ENCODE measurements at places on chromosomes 16 and 17. TPM values are rescaled to one million over a fixed set of nuclear protein-coding genes. Genes with fewer than 3 reads are reported as not detected.
A peak's percentile ranks its signal among the peaks of the same experiment; 100 is the strongest.

RNF227 gene
- 5.9 TPM for total RNA-seq

WNT9B gene
- not detected for total RNA-seq

HSDL1 gene
- total RNA-seq = 35.0 TPM

ABCA8 gene
- not detected for total RNA-seq

DNAAF8 gene
- 0.91 TPM for total RNA-seq

COIL gene
- 16.7 TPM for total RNA-seq

TMEM238L gene
- total RNA-seq = not detected

SPEM1 gene
- total RNA-seq = not detected

NUDT21 gene
- total RNA-seq = 46.5 TPM

ABCC12 gene
- total RNA-seq = 0.05 TPM

BTBD17 gene
- not detected for total RNA-seq

- no peak for DNase-seq
Measured at GRCh38 chr16:87119168-87119567, 198.0 kb downstream of the C16orf95 start.

GRCh38 chr17:36705874-36706731 is 104.7 kb downstream of the MRM1 start:
- peak; percentile 37 for DNase-seq

DNA sequence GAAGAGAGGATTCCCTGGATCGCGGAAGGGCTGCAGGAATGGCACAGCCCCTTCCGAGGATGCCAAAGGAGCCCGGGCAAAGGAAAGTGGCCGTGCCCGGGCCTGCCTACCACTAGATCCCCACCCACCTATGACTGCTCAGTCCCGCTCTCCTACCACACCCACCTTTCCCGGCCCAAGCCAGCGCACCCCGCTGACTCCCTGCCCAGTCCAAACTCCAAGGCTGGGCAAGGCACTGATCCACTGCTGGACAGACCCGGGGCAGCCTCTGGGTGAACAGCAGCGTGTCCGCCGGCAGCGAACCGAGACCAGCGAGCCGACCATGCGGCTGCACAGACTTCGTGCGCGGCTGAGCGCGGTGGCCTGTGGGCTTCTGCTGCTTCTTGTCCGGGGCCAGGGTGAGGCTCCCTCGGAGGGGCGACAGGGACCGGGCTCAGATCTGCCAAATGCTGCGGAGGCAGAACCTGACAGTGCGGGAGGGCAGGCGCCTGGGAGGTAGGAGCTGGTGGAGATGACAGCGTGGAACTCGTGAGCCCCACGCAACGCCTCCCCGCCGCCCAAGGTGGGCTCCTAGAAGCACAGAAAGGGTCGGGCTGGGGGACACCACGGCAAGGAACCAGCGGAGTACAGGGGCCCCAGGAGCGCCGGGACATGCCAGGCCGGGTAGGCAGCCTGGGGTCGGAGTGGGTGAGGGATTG is at the start of gene CES2:
Gene CES2 (plus strand): TSS at position 203 of the 698 bp plus-strand sequence. CDS start 120 bp downstream, at position 323.
- peak; percentile 68 for DNase-seq

GRCh38 chr16:2482708-2483534 is 8.0 kb downstream of the TBC1D24 start:
- peak; percentile 92 for DNase-seq

GRCh38 chr17:67833946-67834631 is 8.8 kb downstream of the BPTF start:
- no peak for DNase-seq

GRCh38 chr17:64172510-64172909 is 42.6 kb upstream of the ERN1 start:
- no peak for DNase-seq

GRCh38 chr17:57597531-57598453 is 147.3 kb downstream of the CCDC182 start:
- peak; percentile 83 for DNase-seq

- DNase-seq = peak; percentile 96
Measured at GRCh38 chr16:31052114-31052513, 18.8 kb downstream of the STX4 start.

DNA sequence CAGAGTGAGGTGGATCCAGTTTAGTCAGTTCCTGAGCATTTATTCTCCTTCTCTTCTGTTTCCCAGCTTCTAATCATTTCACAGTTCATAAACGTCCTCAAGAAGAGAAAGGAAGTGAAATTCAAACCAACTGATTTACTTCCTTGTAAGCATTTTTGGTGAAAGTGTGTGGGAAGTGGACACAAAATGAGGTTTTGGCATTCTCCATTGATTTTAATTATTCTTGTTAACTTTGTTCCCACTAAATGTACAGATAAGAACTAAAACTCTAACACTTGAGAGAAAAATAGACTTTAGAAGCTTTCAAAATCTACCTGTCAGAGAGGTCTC is 42.7 kb upstream of the CORO6 start:
- no peak for DNase-seq

DNA sequence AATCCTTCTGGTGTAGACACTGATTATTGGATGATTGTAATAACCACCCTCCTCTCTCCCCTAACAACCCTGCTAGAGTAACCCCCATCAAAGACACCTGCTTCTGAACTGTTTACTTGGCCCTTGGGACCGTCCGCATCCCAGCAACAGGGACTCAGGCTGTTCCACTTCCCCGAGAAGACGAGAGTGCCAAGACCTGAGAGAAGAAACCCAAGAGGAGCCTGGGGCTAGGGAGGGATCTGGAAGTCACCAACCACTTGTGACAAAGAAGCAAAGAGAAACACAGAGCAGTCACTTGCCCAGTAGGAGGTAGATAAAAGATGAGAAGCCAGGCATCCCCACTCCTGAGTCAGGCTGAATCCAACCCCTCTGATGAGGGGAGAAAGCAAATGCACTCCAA is 84.3 kb downstream of the CDH11 start:
- no peak for DNase-seq

DNA sequence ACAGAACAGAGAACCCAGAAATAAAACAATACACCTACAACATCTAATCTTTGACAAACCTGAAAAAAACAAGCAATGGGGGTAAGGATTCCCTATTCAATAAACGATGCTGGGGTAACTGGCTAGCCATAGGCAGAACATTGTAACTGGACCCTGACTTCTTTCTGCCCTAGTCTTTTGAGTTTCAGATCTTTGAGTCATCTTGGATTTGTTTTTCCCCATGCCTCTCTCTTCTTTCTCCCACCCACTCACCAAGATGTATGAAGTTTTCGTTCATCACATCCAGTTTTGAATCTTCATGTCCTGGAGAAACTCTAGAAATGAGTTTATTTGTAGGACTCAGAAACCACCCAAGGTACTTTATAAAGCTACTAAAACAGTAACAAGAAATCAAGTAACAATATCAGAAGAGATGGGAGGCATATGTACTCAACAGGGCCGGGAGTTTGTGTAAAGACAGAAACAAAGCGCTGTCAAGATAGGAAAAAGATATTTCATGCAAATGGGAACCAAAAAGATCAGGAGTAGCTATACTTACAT is 39.0 kb downstream of the HSD17B2 start:
- DNase-seq = no peak

DNA sequence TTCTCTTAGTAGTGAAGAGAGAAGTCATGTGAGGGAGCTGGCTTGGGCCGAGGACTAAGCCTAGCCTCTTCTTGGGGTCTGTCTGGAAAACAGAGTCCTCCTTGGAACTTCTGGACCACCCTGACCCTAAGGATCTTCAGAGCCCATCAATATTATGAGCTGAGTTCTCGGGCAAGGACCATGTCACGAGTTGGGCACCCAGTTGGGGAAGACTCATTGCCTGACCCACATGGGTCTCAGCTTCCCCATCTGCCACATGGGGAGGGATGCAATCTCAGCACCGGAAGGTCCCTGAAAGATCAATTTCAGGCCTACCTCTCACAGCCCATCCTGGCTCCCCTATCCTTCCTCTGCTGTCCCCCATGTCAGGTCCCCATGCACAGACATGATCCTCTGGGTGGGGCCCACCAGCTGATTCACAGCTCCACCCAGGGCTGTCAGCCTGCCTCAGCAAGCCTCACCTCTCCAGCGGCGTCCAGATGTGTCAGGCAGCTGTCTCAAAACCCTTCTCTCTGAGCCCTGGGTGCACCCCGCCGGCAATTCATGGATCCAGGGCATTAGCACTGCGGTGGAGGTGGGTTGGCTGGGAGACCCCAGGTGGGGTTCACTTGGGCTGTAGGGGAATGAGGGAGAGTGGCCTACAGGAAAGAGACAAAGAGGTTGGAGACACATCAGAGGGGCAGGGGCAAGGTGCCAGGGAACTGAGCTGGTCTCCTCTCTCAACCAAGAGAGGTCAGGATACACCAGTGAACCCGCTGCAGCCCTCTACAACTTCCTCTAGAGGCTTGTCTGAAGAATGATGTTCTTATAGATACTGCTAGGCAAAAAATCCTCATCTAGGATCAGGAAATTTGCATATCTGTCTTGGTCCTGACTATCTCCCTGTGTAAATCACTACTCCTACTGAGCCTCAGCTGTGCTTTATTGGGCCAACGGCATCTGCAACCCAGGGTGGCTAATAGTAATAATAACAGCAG is 1.8 kb downstream of the NLRP1 start:
- DNase-seq = no peak

- DNase-seq = peak; percentile 60
Measured at GRCh38 chr17:40854175-40854814, 12.7 kb downstream of the KRT12 start.

DNA sequence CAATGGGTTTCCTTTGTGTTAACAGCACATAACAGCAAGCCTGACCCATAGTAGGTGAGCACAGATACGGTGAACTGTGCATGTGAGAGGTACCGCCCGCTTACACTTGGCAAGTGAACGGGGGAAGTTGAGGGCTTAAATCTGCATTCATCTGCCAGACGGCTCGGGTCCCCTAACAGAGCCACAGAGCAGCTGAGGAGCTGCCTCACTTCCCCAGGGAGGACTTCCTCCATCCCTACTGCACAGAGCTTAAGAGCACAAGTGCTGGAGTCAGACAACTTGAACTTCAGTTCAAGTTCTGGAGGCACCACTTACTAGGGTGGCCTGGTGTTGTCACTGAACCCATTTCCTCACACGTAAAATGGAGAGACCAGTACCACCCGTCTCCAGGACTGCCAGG is 13.4 kb downstream of the RAB5C start:
- peak; percentile 49 for DNase-seq

GRCh38 chr16:67415872-67416793 is at the start of gene ZDHHC1:
TSS of gene ZDHHC1 (minus strand) at chr16:67416477. CDS start at chr16:67407775, 8,702 bp downstream.
- DNase-seq = peak; percentile 76

- DNase-seq = peak; percentile 6
Measured at GRCh38 chr17:72466606-72467005, 345.8 kb downstream of the SOX9 start.

DNA sequence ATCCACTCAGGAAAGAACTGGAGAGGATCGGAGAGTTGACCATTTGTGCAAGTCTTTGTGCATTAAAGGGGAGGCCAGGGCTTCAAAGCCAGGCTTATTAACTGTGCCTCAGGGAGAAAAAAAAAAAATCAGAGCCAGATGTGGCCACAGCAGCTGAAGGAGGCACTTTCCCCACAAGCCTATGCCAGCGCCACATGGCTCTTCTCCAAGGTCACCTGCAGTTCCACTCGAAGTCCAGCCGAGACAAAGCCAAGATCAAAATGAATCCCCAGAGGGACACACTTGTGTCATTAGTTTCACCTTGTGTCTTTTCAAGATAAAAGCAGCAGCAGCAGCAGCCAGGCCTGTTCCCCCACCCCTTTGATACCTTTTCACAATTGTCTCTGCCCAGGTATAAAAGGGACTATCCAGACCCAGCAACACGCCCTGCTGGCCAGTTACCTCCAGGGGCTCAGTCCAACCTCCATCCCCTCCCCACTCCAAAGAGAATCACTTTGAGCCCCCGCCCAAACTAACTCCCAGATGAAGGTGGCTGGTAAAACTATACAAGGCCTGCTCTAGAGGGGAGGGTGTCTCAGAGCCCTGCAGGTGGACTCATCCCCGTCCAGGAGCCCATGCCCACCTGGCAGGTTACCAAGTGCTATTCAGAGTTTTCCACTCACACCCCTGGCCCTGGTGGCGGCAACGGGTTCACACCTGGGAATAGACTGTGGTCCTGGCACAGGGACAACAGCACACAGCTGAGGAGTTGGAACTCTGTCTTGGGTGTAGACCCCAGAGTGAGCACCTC is 29.2 kb downstream of the AXIN2 start:
- no peak for DNase-seq

DNA sequence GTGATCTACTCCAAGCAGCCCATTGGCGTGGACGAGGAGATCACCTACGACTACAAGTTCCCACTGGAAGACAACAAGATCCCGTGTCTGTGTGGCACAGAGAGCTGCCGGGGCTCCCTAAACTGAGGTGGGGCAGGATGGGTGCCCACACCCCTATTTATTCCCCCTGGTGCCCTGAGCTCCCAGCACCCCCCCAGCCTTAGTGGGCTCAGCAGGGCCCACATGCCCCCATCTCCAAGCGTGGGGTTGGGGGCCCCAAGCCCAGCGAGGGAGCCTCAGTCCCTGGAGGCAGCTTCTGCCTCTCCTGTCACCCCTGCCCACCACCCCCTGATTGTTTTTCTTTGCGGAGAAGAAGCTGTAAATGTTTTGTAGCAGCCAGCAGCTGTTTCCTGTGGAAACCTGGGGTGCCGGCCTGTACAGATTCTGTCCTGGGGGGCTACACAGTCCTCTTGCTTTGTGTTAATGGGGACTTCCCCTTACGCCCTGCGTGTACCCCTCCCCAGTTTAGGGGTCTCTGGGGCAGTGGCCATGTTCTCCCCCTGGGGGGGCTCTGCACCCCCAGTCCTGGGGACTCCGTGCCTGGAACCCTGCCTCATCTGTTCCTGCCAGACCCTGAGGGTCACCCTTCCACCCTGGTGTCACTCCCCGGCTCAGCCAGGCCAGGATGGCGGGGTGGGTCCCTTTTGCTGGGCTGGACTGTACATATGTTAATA is 953 bp upstream of the HSD3B7 start:
- no peak for DNase-seq

- peak; percentile 73 for DNase-seq
Measured at GRCh38 chr17:81090361-81091136, 55.6 kb downstream of the BAIAP2 start.

GRCh38 chr17:69729944-69730343 is 315.4 kb downstream of the MAP2K6 start:
- no peak for DNase-seq

- no peak for DNase-seq
Measured at GRCh38 chr16:81357711-81358260, 43.0 kb downstream of the GAN start.

DNA sequence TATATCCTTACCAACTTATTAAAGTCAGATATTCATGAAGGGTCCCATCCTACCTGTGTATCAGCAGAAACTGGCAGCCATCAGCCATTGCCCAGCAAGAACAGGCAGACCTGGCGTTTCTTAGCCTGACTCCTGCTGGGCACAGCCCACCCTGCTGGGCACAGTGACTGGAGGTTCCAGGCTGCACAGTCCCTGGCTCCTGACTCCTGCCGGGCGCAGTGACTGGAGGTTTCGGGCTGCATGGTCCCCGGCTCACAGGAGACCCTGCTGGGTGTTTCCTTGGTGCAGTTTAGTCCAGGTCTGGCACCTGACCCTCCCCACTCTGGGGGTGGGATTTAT is 6.7 kb downstream of the TIMM22 start:
- no peak for DNase-seq

DNA sequence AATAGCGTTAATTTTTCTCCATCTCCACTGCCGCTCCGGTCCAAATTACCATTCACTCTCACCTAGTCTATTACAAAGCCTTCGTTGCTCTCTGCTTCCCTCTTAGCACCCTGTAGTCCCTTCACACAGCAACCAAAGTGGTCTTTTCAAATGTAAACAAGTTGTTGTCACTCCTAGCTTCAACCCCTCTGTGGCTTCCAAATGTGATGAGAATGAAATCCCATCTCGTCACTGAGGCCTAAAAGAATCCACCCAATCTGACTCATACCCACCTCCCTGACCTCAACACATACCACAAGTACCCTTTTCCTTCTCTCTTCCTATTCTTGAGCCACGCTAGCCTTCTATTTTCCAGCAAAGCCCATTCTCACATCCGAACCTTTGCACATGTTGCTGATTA is 2.2 kb upstream of the PELP1 start:
- DNase-seq = peak; percentile 26

Data from myocyte (in vitro differentiated cells).